ELF-1 (cell line): ENCODE measurements at places on chromosomes 4 and X.

DNA sequence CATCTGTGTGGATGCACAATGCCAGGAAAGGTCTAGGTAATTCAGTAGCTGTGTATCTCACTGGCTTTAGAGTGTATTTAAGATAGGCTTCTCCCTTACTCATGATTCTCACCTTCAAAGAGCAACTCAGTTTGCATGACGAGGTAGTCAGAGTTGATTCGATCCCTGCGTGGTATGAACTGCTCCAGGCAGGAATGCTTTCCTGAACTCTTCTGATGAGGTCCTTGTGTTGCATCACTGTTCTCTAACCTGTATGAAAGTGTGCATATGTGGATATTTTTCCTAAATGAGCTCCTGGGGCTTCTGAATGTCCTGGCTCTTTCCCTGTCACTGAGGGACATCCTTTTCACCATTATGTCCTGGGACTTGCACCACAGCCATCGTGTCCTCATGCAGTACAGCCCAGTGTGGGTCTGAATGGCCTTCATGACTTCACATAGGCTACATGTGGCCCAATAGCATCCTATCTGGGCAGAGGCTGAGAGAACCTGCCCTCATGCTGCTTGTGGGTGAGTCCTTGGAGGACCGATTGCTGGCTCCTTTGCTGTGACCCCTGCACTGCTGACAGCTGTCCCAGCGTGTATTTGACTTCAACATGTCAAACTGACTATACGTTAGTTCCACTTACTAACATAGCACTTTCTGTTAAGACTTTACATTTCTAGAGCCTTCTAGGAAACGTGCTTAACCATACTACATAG is 65.3 kb upstream of the WDR1 start:
- no peak for DNase-seq

DNA sequence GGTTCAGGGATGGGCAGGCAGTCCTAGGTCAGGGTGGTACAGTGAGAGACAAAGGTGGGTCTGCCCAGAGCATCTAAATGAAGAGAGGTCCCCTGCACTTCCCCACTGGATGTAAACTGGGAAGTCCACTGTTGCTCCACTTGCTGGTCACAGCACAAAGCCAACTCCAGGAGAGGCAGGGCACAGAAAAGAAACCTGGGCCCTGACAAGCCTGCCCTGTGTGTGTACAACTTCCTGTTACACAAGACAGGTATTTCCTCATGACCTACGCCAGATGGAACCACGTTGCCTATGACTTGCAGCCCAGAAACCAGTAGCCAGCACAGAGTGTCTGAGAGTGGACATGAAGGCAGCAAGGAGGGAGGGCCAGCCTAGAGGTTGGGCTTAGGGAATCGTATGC is 161.8 kb downstream of the SH3KBP1 start:
- no peak for DNase-seq

GRCh38 chr4:55435141-55435841 is 39.5 kb downstream of the TMEM165 start:
- DNase-seq, result no peak

DNA sequence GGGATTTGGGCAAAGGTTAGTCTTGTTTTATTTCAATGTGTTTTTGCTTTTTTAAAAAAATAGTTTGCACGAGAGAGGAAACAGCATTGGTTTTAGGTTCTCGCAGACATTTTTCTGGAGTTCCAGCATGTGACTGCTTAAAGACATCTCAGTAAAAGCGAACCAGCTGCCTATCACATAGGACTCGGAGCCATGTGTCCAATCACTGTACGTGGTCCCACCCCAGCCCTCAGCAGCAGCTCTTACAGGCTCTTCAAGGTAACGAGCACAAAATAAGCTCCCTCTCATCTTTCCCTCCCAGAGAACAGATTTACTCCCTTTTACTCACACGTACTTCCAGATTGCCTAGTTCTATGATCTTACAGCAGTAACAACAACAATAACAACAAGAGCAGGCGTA is 68.7 kb downstream of the MCF2 start:
- no peak for DNase-seq

DNA sequence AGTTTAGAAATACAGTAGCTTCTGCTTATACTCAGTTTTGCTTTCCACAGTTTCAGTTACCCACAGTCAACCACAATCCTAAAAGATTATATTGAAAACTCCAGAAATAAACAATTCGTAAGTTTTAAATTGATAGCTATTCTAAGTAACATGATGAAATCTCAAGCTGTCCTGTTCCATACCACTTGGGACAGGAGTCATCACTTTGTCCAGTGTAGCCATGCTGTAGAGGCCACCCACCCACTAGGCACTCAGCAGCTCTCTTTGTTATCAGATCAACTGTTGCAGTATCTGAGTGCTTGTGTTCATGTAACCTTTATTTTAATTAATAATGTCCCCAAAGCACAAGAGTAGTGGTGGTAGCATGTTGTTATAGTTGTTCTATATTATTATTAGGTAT is 117.5 kb upstream of the IQCM start:
- no peak for DNase-seq

DNA sequence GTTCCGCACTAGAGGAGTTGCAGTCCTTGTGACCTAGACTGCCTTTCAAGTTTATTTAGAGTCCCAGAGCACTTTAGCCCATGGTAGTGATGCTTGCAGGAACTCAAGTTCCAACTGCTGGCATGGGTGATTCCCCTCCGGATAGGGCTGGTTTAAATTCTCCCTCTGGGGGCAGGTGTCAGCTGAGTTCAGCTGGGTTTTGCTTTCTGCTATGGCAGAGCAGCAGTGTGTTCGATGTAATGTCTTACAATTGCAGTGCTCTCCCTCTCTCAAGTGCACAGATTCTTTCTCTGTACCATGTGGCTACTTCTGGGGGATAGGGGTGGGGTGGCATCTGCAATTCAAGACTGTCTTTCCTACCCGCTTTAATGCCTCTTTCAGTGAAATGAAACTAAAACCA is 164.8 kb upstream of the ZIC3 start:
- DNase-seq, result no peak

DNA sequence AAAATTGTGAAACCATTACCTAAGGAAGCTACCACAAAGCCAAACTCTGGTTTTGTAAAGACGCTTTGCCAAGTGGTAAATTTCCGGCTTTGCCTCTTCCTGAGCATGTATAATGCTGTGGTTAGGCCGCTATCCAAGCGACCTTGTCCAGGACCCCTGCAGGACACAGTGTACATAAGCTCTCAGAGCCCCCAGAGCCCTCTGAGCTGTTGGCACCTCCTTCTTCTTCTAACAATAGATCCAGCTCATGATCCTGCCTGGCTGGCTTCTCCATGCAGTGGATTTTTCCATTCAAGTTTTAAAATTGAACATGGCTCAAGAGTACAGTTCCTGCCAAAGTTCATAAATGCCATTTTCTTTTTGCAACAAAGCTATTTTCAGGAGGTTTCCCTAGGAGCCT is 326.7 kb downstream of the MAPK10 start:
- no peak for DNase-seq

GRCh38 chrX:129771266-129771995 is 8.3 kb upstream of the SASH3 start:
- DNase-seq, result no peak

DNA sequence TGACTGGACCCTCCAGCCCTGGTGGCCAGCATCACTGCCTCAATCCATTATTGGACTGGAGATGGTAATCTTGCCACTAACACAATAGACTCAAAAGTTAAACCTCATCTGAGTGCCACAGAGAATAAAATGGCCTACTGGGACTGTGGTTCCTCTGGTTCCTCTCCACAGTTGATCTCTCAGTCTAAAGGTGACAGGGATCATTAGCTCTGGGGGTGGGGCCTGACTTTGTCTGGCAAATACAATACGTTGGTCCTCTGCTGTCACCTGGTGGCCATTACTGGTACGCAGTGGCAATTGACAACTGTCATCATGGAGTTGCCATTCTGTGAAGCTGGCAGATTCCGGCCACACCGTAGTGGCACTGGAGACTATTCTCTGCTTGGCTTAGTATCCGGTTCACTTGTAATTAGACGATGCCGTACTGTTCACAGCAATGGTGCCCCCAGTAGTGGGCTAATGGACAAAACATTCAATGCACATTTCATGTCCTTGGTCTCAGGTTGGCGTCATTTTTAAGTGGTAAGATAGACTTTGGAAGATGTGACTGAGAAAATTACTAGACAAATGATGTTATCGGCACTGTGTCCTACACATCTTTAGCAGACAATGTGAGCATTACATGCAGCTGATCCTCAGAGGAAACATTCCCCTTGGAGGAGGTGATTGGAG is 6.7 kb downstream of the FGFBP2 start:
- DNase-seq, result peak; percentile 81

GRCh38 chr4:31984872-31985271 is 1264.7 kb downstream of the PCDH7 start:
- no peak for DNase-seq

GRCh38 chr4:173125216-173125812 is 43.3 kb upstream of the GALNT7 start:
- no peak for DNase-seq

DNA sequence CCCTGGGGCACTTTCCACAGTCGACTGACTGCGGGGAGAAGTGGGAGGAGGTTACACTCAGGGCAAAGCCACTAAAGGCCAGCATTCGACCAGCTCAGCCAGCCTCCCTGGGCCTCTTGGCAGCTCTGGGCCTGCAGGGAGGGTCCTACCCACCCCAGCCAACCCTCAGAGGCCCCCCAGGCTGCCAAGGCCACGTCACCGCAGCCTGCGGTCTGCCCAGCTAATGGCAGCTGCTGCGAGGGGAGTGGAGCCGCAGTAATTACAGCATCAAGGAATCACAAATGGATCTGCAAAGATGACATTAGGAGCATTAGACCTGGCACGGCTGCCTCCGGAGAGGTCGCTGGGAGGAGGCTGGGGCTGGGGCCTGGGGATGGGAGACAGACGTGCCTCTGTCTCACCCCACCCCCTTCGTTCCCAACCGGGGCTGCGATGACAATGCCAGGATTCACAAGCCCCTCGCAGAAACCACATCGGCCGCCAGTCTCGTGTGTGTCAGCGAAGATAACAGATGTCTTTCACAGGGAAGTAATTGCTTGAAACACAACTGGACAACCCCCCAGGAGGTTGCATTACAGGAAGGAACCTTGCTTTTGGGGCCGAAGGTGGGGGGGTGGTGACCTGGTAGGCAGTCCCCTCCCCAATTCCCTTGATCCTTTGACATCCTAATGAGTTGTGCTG is 367.6 kb downstream of the BCOR start:
- no peak for DNase-seq

DNA sequence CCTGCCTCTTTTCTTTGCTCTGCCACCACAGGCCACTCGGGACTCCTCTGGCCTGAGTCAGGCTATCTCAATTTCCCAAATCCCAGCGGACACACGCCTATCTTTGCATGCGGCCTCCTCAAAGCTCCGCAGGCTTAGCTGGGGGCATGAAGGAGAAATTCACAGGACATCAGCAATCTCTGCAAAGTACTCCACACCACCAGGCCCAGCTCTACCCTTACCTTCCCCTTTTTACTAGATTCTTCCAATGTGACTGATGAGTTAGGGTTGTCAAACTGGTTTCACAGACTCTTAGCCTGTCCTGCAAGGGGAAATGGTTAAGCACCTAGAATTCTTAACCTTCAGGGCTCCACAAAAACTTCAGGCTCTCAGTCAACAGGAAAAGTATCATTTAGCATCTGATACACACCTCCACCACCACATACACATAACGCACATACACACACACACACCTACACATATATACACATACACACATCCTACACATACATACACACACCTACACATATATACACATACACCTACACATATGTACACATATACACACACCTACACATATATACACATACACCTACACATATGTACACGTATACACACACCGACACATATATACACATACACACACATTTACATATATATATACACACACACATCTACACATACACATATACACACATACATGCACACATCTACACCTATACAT is 349.1 kb downstream of the ANK2 start:
- DNase-seq, result peak; percentile 71

DNA sequence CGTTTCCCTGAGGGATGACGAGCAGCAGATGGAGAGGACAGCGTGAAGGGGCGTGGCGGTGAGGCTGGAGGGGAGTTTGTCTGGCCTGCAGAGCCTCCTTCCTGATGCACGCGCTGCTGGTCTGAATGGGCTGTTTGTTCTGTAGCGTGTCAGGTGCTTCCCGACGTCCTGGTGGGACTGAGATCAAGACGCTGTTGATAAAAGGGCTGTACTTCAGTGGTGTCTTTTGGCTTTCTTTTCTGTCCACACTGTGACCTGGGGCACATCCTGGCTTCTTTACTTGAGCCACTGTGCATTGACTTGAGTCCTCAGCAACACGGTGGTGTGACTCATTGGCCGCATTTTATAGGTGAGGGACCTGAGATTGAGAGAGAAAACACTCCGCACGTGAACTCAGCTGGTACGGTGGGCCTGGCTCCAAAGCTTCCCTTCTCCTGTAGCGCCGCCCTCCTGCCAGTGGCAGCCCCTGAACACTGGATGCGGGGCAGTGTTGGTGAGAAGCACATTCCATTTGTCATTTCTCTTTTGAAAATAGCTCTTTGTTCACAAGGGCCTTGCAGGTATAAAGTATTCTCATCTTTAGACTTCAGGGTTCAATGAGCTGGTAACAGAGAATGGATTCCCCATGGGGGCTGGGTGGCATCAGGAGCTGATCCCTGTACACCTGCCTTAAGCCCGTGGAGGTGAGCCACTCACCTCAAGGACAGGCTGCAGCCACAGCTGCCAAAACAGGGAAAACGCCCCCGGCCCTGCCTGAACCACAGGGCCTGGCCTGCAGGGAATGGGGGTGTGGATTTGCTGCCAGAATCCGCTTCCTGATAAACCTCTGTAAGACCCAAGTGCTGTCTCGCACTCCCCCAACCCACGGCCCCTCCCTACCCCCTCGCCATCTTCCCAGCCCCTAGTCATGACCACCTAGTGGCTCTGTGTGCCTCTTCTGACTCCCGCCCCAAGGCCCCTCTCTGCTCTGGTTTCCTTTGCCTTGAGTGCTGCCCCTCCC is 29.2 kb downstream of the NSG1 start:
- DNase-seq, result no peak

- peak; percentile 27 for DNase-seq
Observed at GRCh38 chrX:683576-683975, 53.0 kb downstream of the SHOX start.

DNA sequence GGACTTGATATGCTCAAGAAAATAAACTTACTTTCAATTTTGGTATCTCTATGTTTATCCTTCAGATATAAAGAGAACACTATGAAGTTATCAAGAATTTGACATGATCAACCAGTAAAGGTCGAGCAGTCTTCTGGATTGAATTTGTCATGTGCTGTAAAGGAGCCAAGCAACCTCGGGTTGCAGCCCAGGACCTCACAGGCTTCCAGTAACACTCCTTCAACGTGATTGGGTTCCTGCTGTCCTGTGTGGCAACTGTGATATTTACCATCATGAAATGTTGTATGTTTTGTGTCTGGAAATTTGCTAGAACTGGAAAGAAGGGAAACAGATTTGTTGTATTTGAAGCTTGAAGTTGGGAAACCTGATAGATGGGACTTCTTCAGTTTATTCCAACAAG is 52.0 kb upstream of the UGT2B7 start:
- no peak for DNase-seq

DNA sequence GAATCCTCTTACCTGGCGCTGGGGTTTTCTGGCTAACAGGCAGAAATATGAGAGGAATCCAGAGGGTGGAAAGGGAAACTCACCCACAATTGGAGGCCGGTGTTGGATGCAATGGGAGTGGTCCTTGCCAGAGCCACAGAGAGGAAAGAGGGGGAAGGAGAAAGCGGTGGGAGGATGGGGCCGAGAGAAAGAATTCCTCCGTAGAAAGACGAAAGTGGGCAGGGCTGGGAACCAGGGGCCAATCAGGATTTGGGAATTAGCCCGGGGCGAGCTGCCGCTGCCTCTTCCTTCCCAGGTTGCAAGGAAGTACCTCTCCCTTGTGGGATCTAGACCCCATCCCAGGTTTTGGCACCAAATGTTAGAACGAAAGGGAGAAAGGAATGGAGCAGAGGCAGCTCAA is 83.1 kb upstream of the SPIN4 start:
- DNase-seq, result peak; percentile 94

GRCh38 chrX:147917700-147918695 is 6.3 kb downstream of the FMR1 start:
- DNase-seq, result no peak
